Omental fat pad (tissue), 4 donors: ENCODE measurements at places on chromosomes 6 and 20. TPM values are rescaled to one million over a fixed set of nuclear protein-coding genes. Genes with fewer than 3 reads are reported as not detected.

The ANKRD66 gene
- total RNA-seq: not detected

The BHLHE23 gene
- total RNA-seq: not detected

The BPIFB2 gene
- not detected for total RNA-seq

The CST4 gene
- not detected for total RNA-seq

The SEL1L2 gene
- not detected for total RNA-seq

The FOXA2 gene
- total RNA-seq: not detected

The OR12D3 gene
- not detected for total RNA-seq

The GJA10 gene
- not detected for total RNA-seq

The MATN4 gene
- total RNA-seq: 0.24 TPM

The SRMS gene
- total RNA-seq: not detected

GRCh38 chr6:125802383-125802782, 11.6 kb downstream of the NCOA7 start:
- DNase-seq: no peak

DNA sequence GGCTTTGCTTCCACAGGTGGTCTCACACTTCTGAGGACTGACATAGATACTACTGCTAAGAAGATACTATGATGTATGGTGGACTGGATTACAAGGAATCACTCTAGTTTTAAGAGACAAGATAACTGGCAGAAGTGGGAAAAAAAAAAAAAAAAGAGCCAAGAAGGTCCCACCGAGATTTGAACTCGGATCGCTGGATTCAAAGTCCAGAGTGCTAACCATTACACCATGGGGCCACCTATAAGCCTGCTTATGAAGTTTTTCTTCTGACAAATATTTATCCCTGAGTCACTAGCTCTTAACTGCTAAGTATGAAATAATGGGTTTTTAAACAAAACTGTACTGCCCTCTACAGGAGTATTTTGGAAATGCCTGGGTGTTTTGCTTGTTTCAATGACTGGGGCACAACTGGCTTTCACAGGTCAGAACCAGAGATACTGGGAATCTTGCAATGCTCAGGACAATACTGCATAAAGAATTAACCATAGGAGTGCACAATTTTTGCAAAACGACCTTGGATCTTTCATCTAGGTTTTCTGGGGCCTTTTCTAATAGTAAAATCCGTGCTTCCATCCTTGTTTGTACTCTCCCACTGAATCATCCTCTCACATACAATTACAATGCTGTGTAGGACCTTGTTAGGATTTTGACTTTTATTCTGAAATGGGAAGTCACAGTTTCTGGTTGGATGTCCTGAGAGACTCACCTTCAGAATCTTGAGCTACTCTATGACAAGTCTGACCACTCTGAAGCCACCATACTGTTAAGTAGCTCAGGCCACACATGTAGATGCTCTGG, 116.3 kb downstream of the OR2B2 start:
- DNase-seq: no peak

DNA sequence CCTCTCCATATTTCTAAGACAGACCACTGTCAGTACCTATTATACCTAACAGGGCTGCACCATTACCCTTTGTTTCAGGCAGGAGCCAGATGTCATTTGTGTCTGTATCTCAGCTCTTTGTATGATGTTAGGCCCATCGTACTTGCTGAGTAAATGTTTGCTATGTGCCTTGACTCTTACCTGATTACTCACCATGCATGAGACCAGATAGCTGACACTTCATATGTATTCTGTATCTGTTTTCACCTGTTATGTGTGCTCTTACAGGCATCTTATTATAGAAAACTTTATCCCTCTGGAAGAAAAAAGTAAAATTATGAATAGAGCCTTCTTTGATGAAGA, 31.7 kb upstream of the ASXL1 start:
- no peak for DNase-seq

GRCh38 chr6:97361286-97361685, 78.3 kb upstream of the MMS22L start:
- no peak for DNase-seq

GRCh38 chr20:25224941-25225340, 22.9 kb upstream of the PYGB start:
- no peak for DNase-seq

DNA sequence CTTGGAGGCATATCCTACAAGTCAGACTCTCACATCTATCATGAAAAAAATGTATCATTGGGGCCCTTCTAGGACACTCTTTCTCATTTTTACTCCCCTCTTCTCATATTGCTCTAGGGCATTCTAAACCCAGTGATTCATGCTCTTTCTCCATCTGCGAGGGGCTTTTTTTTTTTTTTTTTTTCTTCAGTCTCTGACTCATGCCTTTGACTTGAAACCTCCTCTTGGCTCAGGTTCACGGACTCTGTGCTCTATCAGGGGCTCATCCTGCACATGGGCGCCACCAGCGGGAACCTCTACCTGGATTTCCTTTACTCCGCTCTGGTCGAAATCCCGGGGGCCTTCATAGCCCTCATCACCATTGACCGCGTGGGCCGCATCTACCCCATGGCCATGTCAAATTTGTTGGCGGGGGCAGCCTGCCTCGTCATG, 17.8 kb downstream of the SLC22A1 start:
- DNase-seq: no peak

DNA sequence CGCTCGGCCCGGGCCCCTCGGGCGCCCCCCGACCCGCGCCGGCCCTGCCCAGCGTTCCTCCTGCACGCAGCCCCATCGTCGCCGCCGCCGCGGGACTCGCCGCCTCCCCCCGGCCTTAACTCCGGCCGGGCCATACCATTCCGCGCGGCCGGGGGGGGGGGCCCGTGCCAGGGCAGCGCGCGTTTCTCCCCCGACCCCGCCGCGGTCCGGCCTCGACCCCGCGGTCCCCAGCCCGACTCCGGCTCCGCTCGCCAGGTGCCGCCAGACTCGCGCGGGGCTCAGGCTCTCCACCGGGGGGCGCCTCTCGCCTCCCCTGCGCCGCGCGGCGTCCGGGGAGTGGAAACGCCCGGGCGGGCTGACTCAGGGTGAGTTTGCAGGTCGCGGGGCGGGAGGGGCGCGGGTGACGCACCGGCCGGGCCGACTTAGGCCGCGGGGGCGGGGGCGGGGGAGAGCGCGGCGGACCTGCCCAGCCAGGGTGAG, at the start of gene SRXN1:
SRXN1 (minus strand) TSS at position 91 of the 480 bp plus-strand sequence; CDS start at position 76, 15 bp downstream.
- peak; percentile 67 for DNase-seq

DNA sequence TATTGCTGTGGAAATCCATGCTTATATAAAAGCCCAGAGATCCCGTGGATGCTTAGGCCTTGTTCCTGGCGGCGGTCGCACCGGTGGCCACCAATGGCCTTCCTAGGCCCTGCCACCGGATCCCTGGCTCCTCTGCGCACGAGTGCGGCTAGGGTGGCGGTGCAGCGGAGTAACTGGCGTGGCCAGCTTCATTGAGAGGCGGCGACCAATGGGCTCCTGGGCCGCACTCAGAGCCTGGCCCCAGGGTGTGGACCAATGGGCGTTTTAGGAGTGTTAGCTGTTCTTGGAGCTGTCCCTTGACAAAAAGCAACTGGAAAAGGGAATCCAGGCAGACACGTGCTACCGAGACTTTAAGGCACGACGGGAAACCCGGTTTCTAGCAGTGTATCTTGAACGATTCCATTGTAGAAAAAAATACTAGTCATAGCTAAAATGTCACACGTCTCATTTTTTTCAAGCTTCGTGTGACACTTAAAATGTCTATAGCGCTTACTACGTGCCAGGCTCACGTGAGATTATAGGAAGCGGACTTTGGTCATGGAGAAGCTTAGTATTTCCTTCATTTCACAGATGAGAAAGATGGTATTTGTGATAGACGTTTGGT, 1.7 kb downstream of the AMD1 start:
- peak; percentile 65 for DNase-seq

GRCh38 chr20:31602779-31603441, 2.2 kb upstream of the ID1 start:
- no peak for DNase-seq

DNA sequence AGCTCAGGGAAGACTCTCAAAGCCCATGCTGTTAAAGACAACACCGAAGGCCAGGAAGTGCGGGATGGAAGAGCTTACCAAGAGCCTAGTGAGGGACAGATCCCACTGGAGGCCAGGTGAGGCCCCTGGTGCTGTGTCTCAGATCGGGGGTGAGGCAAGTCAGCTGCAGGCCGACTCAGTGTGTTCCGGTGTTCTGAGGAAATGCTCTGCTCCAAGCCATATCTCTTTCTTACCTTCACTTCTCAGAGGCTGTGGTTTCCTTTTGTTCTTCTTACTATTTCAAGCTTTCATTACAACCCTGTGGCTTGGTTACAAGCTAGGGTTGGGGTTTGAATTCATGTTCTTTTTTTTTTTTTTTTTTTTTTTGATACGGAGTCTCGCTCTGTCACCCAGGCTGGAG, 114.3 kb upstream of the ZFP64 start:
- DNase-seq: no peak

DNA sequence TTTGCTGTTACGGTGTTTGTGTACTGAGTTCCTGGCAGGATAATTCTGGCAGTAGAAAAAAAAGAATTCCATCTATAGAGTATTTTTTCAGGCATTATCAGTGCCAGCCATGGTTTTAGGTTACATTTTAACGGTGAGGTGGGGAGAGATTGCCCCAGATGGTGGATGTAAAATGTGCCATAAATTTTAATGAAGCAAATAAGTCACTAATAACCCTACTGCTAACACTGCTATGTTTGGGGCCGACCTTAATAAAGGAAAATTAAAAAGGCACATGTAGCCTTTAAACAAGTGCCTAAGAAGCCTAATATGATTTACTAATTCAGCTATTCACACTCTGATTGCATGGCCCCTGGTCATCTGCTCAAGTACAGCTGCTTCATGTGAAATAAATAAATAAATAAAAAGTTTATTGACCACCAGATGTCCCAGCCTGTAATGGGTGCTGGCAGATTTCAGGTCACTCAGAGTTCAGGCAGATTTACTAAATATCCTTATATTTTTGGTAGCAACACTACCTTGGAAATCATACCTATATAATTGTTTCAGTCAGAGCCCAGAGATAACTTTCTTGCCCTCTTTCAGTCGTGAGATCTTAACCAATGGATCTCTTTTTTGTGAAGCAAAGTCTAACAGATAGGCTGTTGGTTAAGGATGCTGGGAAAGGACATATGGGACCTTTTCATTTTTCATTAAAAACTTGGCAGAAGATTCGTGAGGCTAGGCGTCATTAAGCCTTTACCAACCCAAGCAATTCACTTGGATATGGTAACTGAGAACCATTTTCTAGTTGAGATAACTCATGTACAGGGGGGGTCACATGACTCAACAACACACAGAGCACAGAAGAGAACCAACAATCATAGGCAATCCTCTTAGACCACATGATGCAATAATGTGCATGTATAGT, 495.0 kb upstream of the NRSN1 start:
- DNase-seq: no peak

GRCh38 chr20:38073307-38074071, 39.9 kb downstream of the RPRD1B start:
- DNase-seq: no peak

DNA sequence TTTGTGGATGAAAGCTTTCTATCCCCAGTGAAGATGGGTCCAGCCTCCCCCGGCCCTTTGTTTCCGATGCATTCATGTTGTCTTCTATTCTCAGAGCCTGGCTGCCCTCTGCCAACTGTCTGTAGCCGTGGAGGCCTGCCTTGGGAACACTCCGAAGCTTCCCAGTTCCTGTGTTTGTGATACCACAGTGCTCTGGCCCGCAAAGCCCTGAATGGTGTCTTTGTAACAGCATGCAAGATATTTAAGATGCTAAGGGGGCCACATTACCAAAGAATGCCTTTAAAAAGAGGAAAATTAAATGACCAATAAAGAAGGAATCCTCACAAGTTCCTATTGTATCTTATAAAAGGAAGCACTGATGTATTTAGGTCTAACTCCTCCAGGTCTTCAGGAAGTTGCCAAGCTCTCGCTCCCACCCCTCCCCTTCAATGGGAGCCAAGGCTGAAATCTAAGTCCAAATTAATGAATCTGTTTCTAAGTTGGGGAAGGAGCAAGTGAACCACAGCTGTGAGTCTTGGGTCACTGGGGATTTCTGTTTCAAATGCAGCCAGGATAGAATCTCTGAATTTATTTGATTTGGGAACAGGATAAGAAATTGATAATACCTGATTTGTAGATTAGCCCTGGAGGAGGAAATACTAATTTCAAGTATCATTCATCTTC, 596.1 kb downstream of the QKI start:
- DNase-seq: no peak

DNA sequence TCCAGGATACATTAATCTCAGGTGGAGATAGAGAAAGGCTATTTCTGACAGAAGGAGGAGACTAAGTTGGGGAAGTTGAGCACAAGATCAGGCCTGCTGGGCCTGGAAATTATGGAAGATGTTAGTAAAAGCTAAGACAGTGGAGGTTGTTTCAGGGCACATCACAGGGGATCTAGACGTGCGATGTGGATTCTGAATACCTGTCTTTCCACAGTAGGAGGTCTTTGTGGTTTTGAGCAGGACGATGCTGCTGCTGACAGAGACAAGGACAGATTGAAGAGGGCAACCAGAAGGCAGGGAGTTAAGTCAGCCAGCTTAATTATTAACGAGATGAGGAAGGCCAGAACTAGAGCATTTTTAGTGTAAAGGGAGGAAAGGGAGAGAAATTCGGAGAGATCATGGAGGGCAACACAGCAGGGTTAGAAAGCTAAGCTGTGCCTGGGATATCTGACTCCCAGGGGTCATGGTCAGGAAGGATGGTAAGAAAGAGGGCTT, 384.9 kb downstream of the MAFB start:
- DNase-seq: no peak

GRCh38 chr20:46255440-46256104, 52.7 kb downstream of the CDH22 start:
- DNase-seq: peak; percentile 48

- DNase-seq: no peak
Measured at GRCh38 chr6:62391358-62391757, 105.3 kb upstream of the KHDRBS2 start.

DNA sequence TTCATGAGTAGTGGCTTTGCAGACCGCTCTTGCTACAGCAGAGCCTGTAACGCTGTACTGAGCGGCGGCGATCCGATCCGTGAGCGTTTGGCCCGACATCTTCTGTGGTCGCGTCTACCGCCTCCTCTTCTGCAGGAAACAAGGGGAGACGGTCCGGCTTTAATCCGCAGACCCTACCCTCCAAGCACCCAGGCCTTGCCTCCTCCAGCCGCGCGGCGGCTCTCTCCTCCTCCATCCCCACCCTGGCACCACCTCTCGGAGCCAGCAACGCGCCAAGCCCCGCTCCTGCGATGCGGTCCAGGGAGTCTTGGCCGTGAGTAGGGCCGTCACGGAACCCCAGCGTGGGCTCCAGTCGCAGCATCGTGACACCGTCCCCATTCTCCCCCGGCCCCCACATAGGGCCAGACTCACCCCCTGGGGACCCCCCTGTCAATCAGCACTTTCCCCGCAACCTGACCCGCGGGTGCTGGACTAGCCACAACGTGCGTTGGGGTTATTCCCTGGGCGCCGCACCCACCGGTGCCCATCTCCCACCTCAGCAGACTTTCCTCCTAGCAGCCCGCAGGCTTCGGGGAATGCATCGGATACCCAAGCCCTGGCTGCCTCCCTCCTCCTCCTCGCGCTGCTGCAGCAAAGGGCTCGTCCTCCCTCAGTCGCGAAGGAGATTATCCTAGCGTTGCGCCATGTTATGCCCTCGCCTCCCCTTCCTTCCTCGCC, 914 bp downstream of the SNAP91 start:
- DNase-seq: no peak

- DNase-seq: no peak
Measured at GRCh38 chr6:30206799-30207618, 6.2 kb downstream of the TRIM26 start.

- DNase-seq: no peak
Measured at GRCh38 chr6:45970326-45970725, 45.3 kb downstream of the CLIC5 start.
